ENCODE measurements at places on chromosomes 6 and 20. TPM values are rescaled to one million over a fixed set of nuclear protein-coding genes. Genes with fewer than 3 reads are reported as not detected.

GRCh38 chr20:51042657-51043247 lies 19.8 kb upstream of the KCNG1 start:
- H3K4me1 ChIP-seq = no peaks in the 10 kb centered on the region
- no peak for DNase-seq
- H3K27me3 ChIP-seq = peaks cover 25% of the 10 kb centered on the region
- H3K4me3 ChIP-seq = no peak overlapping the region
- no peaks in the 10 kb centered on the region for H3K36me3 ChIP-seq
- no peak overlapping the region for H3K27ac ChIP-seq

- DNase-seq = no peak
- no peaks in the 10 kb centered on the region for H3K36me3 ChIP-seq
- H3K4me1 ChIP-seq = no peaks in the 10 kb centered on the region
- H3K27ac ChIP-seq = no peak overlapping the region
- no peaks in the 10 kb centered on the region for H3K27me3 ChIP-seq
Measured at GRCh38 chr6:109526905-109527628, 44.0 kb upstream of the ZBTB24 start.

GRCh38 chr6:32539839-32540238 lies 9.8 kb upstream of the HLA-DRB5 start:
- no peak overlapping the region for H3K4me3 ChIP-seq
- no peak overlapping the region for H3K27ac ChIP-seq
- no peaks in the 10 kb centered on the region for H3K4me1 ChIP-seq
- no peaks in the 10 kb centered on the region for H3K36me3 ChIP-seq

- no peaks in the 10 kb centered on the region for H3K4me1 ChIP-seq
- no peak overlapping the region for H3K27ac ChIP-seq
- H3K36me3 ChIP-seq = no peaks in the 10 kb centered on the region
- no peaks in the 10 kb centered on the region for H3K27me3 ChIP-seq
- DNase-seq = no peak
- H3K4me3 ChIP-seq = no peak overlapping the region
Measured at GRCh38 chr6:133641104-133641503, 247.8 kb upstream of the TCF21 start.

- peak overlapping the region; percentile 65 for H3K27ac ChIP-seq
- no peaks in the 10 kb centered on the region for H3K27me3 ChIP-seq
- H3K4me1 ChIP-seq = peaks cover 10% of the 10 kb centered on the region
- no peak for DNase-seq
- H3K4me3 ChIP-seq = no peak overlapping the region
Measured at GRCh38 chr6:18028332-18028731, 40.9 kb upstream of the KIF13A start.

DNA sequence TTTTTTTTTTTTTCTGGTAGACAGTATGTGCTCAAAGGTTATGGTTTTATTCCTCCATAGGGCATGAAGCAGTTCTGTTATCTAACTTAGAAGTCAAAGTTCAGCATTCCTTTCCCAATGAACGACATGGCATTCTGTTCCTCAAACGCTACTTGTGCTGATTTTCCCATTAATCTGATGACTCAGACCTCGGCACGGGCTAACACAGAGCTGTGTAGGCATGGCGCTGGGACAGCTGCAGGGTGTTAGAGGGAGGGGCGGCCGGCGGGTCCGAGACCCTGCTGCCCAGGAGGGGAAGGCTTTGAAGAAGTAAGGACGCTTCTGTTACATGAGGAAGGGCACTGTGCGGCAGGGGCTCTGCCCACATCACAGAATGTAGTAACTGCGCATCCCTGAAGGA lies 93.6 kb upstream of the AGPAT4 start:
- H3K27ac ChIP-seq = no peak overlapping the region
- DNase-seq = no peak
- no peaks in the 10 kb centered on the region for H3K36me3 ChIP-seq
- peaks cover 2% of the 10 kb centered on the region for H3K4me1 ChIP-seq
- H3K4me3 ChIP-seq = no peak overlapping the region

- H3K27ac ChIP-seq = no peak overlapping the region
- no peaks in the 10 kb centered on the region for H3K36me3 ChIP-seq
- no peak for DNase-seq
- no peak overlapping the region for H3K4me3 ChIP-seq
Measured at GRCh38 chr6:44737829-44738528, 350.5 kb downstream of the CDC5L start.

DNA sequence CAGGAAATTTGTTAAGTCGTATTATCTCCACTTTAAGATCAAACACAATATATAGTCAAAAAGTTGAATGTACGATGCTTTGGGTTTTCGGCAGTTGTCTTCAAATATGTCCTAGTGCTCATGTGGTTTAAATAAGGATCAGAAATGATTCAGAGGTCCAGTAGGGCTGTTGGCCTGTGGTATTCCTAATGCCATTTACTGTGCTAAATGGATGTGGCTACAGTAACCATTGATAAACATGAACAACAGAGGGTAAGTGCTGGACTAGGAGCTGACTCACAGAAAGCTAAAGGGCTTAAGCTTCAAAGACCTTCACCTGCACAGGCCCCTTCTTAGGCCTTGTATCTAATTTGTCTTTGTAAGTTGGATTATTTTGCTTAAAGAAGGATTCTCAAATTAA lies 80.5 kb upstream of the TPD52L1 start:
- no peak overlapping the region for H3K27ac ChIP-seq
- H3K4me1 ChIP-seq = no peaks in the 10 kb centered on the region
- no peak for DNase-seq
- H3K4me3 ChIP-seq = no peak overlapping the region

DNA sequence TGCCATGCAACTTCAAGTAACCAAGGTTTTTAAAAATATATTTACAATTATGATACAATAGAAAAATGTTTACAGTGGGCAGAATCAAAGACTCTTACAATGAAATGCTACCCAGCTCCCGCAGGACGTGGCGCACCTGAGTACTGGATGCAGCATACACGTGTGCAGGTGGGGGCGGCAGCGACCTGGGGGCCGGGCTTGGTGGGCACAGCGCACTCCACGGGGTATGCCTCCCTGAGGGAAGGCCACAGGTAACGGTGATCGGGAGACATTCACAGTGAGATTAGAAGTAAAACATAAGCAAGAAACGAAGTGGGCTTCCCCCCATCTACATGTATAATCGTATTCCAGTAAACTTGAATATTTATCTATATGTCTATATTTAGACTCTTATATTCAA lies 54.2 kb downstream of the WDR27 start:
- DNase-seq = no peak
- no peak overlapping the region for H3K27ac ChIP-seq
- H3K36me3 ChIP-seq = peaks cover 14% of the 10 kb centered on the region
- H3K4me1 ChIP-seq = no peaks in the 10 kb centered on the region
- no peaks in the 10 kb centered on the region for H3K27me3 ChIP-seq
- H3K4me3 ChIP-seq = no peak overlapping the region

GRCh38 chr6:41578217-41579087 lies 32.3 kb downstream of the FOXP4 start:
- no peak for DNase-seq
- H3K4me3 ChIP-seq = no peak overlapping the region
- H3K27me3 ChIP-seq = no peaks in the 10 kb centered on the region
- H3K36me3 ChIP-seq = peaks cover 4% of the 10 kb centered on the region
- peak overlapping the region; percentile 24 for H3K27ac ChIP-seq
- H3K4me1 ChIP-seq = peaks cover 19% of the 10 kb centered on the region

GRCh38 chr6:155850408-155850841 lies 394.8 kb upstream of the NOX3 start:
- H3K4me1 ChIP-seq = no peaks in the 10 kb centered on the region
- H3K36me3 ChIP-seq = no peaks in the 10 kb centered on the region

DNA sequence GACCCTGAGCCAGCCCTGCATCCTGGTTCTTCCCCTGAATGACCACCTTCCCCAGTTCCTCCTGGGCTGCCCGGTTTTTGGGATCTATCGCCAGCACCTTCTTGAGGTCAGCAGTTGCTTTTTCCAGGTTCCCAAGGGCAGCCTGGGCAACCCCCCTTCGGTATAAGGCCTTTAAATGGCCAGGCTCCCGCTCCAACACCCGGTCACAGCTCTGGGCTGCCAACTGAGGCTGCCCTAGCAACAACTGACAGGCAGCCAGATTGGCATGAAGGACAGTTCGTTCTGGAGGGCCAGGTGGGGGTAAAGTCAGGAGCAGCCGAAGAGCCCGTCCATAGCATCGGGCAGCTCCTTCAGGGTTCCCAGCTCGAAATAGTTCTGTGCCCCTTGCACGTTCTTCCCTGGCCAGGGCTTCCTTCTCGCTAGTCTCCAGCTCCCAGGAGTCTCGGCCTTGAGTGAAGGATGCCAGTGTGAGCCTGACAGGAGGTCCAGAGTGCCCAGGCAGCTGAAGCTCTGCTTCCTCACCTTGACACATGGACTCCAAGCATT lies 778 bp upstream of the ATF6B start:
- no peaks in the 10 kb centered on the region for H3K27me3 ChIP-seq
- DNase-seq = no peak
- H3K4me3 ChIP-seq = peak overlapping the region; percentile 97
- peak overlapping the region; percentile 93 for H3K27ac ChIP-seq
- H3K4me1 ChIP-seq = peaks cover 41% of the 10 kb centered on the region

DNA sequence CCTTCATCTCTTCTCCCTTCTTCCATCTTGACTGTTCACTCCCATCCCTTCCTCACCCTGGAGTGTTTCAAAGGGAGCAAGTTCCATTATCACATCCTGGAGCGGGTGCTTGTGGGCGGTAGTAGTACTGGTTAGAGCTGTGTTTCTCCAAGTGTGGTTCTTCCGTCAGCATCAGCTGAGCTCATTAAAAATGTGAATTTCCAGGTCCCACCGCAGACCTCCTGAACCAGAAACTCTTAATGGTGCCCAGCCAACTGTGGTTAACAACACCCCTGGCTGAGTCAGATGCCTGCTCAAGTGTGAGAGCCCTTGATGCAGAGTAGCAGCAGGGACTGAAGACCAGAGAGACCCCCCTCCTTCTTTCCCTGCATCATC lies 24.4 kb downstream of the ANGPT4 start:
- no peaks in the 10 kb centered on the region for H3K27me3 ChIP-seq
- peaks cover 25% of the 10 kb centered on the region for H3K4me1 ChIP-seq
- H3K27ac ChIP-seq = no peak overlapping the region
- no peak overlapping the region for H3K4me3 ChIP-seq
- DNase-seq = no peak

- DNase-seq = no peak
- peaks cover 4% of the 10 kb centered on the region for H3K27me3 ChIP-seq
- H3K4me1 ChIP-seq = no peaks in the 10 kb centered on the region
Measured at GRCh38 chr6:46719099-46719498, 16.1 kb downstream of the PLA2G7 start.

- H3K36me3 ChIP-seq = peaks cover 7% of the 10 kb centered on the region
- H3K27me3 ChIP-seq = no peaks in the 10 kb centered on the region
- no peak for DNase-seq
- no peak overlapping the region for H3K27ac ChIP-seq
- no peak overlapping the region for H3K4me3 ChIP-seq
- H3K4me1 ChIP-seq = no peaks in the 10 kb centered on the region
Measured at GRCh38 chr20:18388860-18389259, 78.0 kb downstream of the DZANK1 start.

- no peaks in the 10 kb centered on the region for H3K27me3 ChIP-seq
- H3K4me1 ChIP-seq = no peaks in the 10 kb centered on the region
- DNase-seq = no peak
- no peak overlapping the region for H3K4me3 ChIP-seq
Measured at GRCh38 chr6:131486608-131487007, 86.4 kb upstream of the ARG1 start.

DNA sequence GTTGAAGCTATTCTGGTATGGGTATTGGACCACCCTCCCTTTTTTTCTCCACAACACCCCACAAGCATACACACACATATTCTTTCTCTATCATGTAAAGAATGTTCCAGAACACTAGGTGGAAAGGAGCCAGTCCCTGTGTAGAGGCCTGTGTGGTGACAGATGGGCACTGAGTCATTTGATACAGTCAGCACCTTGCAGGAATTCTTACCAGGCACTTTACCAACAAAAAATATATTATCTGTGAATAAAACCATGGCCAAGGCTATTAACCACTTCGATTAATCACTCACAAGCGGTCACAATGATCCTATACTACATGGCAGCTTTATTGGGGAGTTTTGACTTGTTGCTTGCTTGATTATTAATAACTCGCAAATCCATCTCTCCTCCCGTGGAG lies 149.5 kb downstream of the BFSP1 start:
- no peaks in the 10 kb centered on the region for H3K4me1 ChIP-seq
- no peaks in the 10 kb centered on the region for H3K27me3 ChIP-seq
- no peak overlapping the region for H3K27ac ChIP-seq

- no peaks in the 10 kb centered on the region for H3K36me3 ChIP-seq
- no peak overlapping the region for H3K27ac ChIP-seq
- H3K4me3 ChIP-seq = no peak overlapping the region
- no peaks in the 10 kb centered on the region for H3K27me3 ChIP-seq
Measured at GRCh38 chr6:14620522-14620921, 502.9 kb downstream of the CD83 start.

GRCh38 chr6:105692613-105693215 lies 289.8 kb upstream of the PREP start:
- H3K4me3 ChIP-seq = no peak overlapping the region
- no peak overlapping the region for H3K27ac ChIP-seq
- no peaks in the 10 kb centered on the region for H3K36me3 ChIP-seq

GRCh38 chr6:10082385-10082784 lies 332.5 kb downstream of the TFAP2A start:
- no peak overlapping the region for H3K27ac ChIP-seq
- no peak overlapping the region for H3K4me3 ChIP-seq
- peaks cover 18% of the 10 kb centered on the region for H3K4me1 ChIP-seq
- H3K27me3 ChIP-seq = no peaks in the 10 kb centered on the region

The CRYBG1 gene
- 91.8 TPM for total RNA-seq

The SNRPB gene
- 229 TPM for total RNA-seq

The FAM209B gene
- total RNA-seq = not detected

The SAMD5 gene
- total RNA-seq = 3.8 TPM

The CFAP61 gene
- 0.80 TPM for total RNA-seq

The ZNF335 gene
- total RNA-seq = 33.1 TPM

The FAM83D gene
- total RNA-seq = 15.7 TPM

All from suprapubic skin (tissue), 4 donors.